Omental fat pad (tissue), 4 donors: ENCODE measurements at places on chromosomes 3 and 15. TPM values are rescaled to one million over a fixed set of nuclear protein-coding genes. Genes with fewer than 3 reads are reported as not detected.

- no peak for DNase-seq
Measured at GRCh38 chr15:67175643-67176071, 78.8 kb downstream of the AAGAB start.

DNA sequence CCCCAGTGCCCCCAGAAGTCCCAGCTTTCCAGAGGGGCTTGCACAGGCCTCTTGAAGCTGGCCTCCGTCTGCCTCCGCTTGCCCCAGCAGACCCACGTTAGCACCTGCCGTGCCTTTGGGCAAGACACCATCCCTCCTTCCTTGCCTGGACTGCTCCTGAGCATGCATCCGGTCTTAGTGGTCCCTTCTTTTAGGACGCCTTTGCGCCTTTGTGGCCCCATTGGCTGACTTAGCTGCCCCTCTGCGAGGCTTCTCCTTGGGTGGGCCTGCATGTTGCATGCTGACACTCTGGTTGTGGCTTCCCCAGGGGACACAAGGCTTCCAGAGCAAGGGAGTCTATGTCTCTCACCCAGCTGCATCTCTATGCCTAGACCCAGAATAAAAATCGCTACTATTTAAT lies 56.6 kb downstream of the RHCG start:
- no peak for DNase-seq

INTS14 gene
- total RNA-seq: 26.6 TPM

GCNT3 gene
- not detected for total RNA-seq
